NCI-H526 (cell line): ENCODE measurements at places on chromosomes 13 and 19.

DNA sequence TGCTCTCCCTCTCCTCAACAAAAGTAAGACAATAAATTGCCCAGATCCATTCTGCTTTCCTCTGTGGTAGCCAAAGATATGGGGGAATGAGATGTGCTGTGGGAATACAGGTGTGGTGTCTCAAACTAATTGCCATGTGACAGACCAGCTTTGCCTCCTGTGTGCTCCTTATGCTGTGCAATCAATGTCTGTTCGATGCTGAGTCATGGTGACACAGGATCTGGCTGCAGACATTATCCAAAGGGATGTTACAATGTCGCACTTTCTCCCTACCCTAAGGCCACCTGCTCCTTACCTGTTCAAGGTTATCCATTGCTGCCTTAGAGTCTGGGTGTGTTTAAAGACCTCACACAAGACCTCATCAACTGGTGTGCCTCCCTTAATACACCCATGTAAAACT lies 32.5 kb downstream of the FGF14 start:
- DNase-seq = no peak

DNA sequence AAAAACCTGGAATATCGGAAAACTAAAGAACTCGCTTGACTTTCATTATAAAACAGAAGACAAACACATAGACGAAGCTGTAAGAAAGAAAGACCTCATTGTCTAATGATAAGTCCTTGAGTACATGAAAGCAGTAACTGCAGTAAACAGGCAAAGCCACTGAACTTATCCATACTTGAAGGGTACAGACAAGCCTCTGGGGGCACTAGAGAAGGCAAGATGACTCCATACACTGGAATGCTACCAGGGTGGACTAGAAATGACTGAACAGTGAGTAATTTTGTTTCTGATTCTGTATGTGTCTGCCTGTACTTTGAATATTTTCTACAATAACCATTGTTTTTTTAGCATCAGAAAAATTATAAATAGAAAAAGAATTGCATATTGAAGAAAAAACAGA lies 507.9 kb downstream of the UQCRFS1 start:
- DNase-seq = peak; percentile 27

DNA sequence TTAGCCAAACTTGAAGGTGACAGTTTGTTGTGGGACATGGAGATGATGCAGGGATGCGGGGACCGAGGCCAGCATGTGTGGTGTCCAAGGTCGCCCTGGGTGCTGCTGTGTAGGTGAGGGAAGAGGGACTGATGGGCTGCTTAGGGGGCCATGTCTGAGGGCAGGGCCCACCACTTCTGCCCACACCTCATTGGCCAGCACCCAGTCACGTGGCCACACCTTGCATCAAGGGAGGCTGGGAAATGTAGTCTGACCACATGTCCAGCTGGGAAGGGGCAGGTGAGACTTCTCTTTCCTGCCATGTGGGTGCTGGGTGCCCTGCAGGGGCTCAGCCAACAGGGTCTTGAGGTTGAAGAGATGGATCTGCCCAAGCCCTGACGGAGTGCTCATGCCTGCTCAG lies 88.9 kb downstream of the KDM4B start:
- peak; percentile 24 for DNase-seq

- DNase-seq = no peak
These were observed 97.3 kb downstream of the FAM216B start for GRCh38 chr13:42878721-42879120.

DNA sequence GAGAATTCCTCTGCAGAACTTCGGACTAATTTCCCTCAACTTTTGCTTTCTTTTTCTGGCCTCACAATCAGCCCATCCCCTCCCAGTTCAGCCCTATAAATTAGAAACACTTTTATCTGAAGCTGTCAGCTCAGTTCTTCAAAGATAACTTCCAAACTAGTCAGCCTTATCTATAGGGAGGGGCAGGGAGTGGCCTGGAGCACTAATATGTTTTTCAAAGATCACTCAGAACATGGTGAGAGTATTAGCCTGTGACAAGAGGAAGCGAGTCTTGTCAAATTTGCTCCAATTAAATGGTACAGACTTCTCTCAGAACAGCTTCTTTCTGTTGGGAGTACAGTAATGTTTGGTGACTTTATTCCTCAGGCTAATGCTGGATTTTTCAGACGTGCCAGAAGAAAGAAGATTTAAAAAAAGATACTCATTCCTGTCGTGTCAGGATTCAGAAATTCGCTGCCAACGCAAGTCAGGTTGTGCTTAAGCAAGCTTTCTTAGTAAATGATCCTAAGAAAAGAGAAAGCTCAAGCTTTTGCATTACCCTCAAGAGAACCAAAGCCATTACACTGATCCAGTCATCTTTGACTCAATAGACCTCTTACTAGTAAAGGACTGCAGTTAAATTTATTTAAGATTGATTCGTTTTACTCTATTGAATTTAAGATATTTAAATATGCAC lies 1033.6 kb downstream of the SLITRK5 start:
- no peak for DNase-seq
